ENCODE measurements at places on chromosomes 13 and 19. TPM values are rescaled to one million over a fixed set of nuclear protein-coding genes. Genes with fewer than 3 reads are reported as not detected.

The SMAD9 gene
- total RNA-seq: 4.5 TPM

- DNase-seq: no peak
These were observed 29.0 kb upstream of the SLITRK6 start for GRCh38 chr13:85828094-85828684.

DNA sequence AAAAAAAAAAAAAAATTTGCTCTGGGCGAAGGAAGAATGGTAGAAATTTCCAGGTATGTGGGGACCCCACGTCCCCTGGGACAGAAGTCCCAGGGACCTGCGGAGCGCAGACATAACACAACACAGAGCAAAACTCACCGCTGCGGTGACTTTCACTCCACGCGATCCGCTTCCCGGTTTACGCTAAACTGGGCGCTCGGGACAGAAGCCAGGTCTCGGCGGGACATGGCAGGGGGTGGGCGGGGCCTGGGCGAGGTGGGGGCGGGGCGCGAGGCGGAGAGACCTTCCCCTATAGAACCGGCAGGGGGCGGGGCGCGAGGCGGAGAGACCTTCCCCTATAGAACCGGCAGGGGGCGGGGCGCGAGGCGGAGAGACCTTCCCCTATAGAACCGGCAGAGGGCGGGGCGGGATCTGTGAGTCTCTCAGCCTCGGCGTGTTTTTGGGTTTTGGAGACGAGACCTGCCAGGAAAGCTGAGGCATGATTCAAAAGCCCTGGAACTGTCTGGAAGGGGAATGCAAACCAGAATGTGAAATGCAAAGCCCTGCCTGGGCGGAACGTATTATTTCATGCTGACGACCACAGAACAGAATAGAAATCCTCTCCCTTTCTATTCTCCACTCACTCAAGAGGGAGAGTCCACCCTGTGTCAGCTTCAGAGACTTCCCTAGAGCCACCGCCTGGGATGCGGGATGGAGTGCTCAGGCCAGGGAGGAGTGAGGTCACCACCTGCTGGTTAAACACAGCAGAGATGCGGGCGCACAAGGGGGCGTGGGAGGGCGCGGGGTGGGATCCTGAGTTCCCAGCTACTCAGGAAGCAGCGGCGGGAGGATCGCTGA lies 20.2 kb upstream of the ERVV-1 start:
- peak; percentile 87 for DNase-seq

DNA sequence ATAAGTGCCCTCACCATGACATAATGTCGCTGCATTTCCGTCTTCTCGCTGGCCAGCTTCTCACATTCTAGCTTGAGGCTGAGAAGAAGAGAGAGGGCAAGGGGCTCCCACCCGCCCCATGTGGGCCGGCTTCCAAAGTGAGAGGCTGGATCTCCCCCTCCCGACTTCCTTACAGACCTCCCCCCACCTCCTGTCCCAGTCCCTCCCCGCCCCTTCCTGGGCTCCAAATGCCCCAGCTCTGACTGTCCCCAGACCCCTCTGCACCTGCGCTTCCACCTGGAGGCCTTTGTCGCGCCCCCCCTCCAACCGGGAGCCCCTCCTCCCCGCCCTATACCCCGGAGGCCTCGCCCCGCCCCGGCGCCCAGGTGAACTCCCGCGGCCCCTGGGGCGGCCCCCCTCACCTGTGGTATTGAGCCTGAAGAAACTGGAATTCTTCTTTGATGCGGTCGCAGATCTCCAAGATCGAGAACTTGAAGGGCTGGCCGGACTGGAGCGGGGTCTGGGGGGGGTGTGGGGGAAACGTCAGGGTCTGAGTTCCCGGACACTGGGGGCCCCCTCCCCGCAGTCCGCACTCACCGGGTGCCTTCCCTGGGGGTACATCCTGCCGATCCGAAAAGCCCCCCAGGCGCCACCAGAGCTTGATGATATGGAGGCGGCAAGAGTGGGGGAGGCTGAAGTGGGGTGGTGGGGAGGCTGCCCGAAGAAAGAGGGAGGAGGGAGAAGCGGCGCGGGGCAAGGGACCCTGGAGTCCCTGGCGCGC lies 595 bp downstream of the TLE2 start:
- DNase-seq: no peak

DNA sequence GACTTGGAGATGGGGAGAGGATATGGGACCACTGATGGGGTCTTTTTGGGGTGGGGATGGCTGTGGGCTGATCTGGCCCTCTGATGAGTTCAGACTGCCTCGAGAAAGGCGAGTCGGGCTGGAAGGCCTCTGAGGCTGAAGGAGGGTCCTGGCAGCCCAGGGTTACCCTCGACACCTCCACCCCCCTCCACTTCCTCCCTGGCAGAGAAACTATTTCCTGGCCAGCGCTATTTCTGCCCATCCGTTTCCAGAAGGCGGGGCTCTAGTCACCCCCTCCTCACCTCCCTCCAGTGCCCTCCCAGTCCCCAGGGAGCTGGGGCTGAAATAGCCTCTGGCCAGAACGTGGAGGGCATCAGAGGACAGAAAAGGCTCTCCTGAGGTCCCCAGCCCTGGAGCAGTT lies 9.7 kb downstream of the EXOC3L2 start:
- DNase-seq: no peak

- no peak for DNase-seq
These were observed 8.0 kb downstream of the HCN2 start for GRCh38 chr19:597406-598315.

DNA sequence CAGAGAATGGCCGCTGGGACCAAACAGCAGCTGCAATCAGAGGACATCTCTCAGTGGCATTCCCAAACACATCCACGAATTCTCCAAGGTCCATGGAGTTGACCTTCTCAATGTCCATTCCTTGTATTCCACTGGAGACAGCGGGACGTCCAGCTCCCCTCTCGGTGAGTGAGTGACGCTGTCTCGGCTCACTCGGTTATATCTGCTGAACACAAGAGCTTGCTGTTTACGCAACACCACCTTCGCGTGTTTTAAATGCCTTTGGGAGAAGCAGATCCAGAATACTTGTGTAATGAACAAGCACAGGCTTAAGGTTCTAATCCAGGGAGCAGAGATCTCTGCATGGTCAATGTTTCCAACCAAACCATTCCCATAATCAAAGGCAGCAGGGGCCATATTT lies at the start of gene URAD:
Gene URAD, minus strand, starts transcription at position 174 of the 400 bp plus-strand sequence. Its CDS starts 56 bp downstream, at position 118.
- no peak for DNase-seq
